ENCODE measurements at places on chromosomes 4 and X.

- no peak for DNase-seq
Observed at GRCh38 chr4:54661169-54661568, 3.4 kb downstream of the KIT start.

DNA sequence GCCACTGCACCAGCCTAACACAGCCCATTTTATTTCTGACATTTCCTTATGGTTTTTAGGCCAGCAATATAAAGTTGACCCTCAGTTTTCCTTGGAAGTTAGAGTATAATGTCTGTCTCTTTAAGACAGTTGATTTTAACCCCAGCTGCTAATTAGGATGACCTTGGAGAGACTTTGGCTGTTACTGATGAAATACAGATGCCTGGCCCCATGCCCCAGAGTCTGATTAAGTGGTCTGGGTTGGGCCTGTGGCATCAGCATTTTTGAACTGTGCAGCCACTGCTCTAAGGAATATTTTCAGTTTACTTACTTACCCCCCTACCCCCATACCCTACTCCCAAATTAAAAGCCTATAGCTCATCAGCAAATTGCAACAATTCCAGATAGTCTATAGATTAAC, 85.8 kb downstream of the DCLK2 start:
- DNase-seq = no peak

DNA sequence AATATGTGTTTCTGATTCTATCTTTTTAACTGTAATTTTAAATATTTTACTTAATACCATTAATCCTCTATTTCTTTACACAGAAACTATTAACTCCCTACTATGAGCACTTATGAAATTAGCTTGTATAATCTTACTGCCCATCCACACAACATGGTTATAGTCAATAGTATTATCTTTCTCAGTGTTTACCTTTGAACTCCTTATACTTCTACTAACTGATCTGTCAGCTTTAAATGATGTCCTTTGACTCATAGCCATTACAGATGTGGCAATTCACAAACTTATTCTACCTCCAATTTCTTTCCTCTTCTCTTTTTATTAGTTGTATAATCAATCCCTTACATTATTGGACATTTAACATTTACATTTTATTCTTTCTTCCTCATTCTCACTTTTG, 5.5 kb downstream of the SEC31A start:
- no peak for DNase-seq

DNA sequence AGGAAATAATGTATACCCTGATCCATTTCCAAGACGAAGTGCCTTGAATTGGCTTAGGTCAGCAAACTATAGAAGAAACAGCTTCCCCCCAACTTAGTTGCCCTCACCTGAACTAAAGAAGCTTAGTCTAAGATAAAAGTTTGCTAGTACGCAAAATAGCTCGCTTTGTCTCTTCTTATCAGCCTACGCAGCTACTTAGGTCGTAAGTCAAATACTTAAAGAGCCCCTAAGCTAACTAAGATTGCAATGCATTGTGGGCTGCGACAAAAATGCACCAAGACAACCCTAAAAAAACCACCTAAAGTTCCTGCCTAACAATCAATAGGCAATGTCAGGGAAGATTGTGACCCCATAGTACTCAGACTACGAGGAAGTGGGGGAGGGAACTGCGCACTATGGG, 12.8 kb downstream of the CLNK start:
- no peak for DNase-seq

DNA sequence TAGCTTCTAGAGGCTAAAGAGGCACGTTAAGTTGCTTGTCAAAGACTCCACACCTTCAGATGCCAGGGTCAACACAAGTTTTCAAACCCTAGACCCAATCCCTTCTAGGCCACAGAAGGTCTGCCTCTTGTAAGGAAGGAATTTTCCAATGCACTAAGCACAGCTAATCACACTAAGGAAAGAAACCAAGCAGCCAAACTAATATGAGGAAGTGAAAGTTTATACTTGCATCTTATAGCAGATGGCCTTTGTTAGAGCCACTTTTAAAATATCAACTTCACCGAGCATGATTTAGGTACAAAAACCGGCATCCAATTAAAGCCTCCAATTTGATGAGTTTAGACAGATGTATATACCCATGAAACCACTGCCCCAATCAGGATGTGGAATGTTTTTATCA, 9.9 kb downstream of the FHL1 start:
- DNase-seq = no peak

DNA sequence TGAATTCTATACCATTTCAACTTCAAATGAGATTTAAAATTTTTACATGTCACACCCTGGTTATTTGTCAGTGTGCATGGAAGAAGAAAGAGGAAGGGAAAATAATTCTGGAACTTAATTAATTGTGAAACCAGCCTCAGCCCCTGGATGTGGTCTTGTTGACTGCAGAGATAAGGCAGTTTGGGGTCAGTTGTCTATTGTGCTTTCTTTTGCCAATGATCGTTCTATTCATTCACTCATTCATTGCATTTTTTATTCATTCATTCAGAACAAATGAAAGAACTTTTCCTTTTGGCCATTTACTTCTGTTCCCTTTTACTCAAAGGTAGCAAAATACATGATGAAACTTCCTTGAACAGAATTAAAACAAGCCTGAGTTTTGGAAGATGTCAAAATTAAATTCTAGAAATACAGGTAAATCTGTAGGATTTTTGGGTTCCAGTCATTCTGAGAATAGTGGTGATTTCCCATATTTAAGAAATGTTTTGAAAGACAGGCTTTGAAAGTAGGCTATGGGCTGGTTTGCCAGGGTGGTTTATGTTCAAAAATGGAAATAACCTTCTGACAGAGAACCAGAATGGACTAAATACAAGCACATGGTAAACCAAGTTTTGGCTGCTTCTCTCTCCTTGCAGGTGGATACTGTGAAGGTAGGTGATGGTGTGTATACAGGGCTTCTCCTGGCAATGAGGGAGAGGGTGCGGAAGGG, 35.7 kb downstream of the PARM1 start:
- DNase-seq = no peak

GRCh38 chrX:12967711-12968465, 7.0 kb upstream of the TMSB4X start:
- DNase-seq = no peak

GRCh38 chrX:133649651-133650050, 234.4 kb upstream of the GPC4 start:
- DNase-seq = no peak

- DNase-seq = no peak
Observed at GRCh38 chr4:8219236-8219635, 20.1 kb downstream of the SH3TC1 start.

DNA sequence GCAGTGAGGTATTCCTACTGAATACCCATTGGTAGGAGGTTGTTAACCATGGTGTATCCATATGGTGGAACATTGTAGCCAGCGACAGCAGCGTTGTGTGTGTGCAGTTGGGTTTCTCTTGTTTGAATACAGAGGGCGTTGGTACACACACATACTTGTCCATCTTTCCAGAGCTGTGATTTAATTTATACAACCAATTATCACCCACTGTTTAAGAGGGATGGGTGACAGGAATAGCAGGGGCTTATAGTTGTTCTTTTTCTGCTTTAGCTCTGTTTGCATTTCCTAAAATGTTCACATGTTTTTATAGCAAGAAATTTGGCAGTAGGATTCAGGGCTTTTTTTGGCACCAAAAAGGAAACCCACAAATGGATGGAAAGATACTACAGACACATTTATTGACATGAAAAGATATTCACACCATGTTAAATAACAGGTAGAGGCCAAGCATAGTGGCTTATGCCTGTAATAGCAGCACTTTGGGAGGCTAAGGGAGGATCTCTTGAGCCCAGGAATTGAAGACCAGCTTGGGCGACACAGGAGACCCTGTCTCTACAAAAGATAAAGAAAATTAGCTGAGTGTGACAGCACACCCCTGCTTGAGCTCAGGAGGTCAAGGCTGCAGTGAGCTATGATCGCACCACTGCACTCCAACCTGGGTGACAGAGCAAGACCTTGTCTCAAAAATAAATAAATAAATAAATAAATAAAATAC, 60.6 kb downstream of the TNIP2 start:
- no peak for DNase-seq

DNA sequence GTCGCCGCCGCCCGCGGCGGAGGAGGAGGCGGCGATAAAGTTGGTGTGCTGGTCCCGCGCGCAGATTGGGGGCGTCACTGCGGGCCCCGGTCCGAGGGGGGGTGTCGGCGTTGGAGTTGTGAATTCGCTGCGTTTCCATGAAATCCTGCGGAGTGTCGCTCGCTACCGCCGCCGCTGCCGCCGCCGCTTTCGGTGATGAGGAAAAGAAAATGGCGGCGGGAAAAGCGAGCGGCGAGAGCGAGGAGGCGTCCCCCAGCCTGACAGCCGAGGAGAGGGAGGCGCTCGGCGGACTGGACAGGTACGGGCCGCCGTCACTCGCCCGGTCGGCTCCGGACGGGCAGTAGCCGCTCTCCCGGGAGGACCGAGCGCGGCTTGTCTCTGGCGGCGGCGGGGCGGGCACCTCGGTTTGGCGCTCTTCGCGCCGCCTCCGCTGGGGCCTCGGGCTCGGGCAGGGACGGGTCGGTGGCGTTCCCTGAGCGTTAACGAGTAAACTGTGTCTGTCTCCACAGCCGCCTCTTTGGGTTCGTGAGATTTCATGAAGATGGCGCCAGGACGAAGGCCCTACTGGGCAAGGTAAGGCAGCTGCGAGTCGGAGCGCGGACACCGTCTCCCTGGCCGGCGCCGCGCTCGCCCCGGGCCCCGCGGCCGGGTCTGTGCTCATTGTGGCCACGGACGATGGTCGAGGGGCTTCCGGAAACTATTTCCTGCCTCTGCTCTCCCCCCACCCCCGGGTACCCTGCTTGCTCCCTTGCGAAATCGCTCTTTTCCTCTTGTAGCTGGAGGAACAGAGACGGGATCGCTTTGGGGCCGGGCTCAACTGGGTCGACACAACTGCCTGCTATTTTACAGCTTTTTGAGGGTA, 658 bp downstream of the KDM6A start:
- DNase-seq = peak; percentile 24

DNA sequence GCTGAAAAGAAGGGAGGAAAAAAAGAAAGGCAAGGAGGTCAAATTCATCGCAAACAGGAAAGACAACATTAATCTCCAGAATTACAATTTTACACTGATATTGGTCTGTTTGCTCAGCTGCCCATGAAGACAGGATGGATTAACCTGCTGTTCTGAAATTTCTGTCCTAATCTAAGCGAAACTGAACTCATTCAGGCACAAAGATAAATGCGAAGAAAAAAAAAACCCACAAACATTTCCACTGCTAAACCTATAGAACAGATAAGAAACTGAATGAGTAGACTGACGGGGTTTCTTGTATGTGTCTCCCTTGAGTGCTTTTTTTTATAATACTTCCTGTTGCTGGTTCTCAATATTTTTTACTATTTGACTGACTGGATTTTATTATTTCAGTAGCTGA, 251.8 kb upstream of the FTHL17 start:
- no peak for DNase-seq

DNA sequence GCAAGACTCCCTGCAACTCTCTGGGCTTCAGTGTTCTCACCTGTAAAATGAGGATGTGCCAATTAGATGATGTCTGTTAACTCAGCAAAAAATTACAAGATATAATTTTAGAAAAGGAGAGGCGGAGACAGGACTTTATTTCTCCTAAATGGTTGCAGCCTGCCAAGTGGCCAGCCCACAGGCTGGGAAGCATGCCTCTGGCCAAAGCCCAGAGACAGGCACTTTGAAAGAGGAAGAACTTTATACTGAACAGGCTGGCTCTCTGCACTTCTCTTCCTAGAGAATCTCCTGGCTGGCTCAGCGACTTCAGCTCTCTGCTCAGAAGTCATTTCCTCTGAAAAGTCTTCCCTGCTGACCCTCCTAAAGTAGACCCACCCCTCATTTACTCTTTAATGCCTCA, 3.7 kb downstream of the PRDM5 start:
- DNase-seq = no peak

GRCh38 chrX:151974336-151975227, at the start of gene GABRE:
Gene GABRE, minus strand, starts transcription at chrX:151974676. Its CDS starts 51 bp downstream, at chrX:151974625.
- DNase-seq = no peak

DNA sequence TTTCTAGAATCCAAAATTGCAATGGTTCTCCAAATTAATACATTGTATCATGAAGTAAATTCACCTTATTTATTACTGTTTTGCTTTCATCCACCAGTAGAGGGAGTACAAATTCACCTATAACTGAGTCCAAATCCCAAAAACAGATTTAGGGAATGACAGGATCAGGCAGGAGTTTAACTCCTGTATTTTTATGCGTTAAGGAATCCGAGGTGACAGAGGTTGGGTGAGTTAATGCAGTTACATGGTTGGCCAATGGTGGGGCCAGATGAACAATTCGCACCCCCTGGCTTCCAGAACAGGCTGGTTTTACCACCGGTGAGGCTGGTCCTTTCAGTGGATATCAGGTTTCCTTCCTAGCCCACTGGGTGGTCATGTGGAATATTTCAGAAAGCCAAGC, 82.4 kb downstream of the MTNR1A start:
- DNase-seq = no peak

GRCh38 chr4:13267091-13267490, 217.0 kb downstream of the RAB28 start:
- DNase-seq = no peak

- no peak for DNase-seq
Observed at GRCh38 chr4:11455201-11455835, 26.6 kb upstream of the HS3ST1 start.

DNA sequence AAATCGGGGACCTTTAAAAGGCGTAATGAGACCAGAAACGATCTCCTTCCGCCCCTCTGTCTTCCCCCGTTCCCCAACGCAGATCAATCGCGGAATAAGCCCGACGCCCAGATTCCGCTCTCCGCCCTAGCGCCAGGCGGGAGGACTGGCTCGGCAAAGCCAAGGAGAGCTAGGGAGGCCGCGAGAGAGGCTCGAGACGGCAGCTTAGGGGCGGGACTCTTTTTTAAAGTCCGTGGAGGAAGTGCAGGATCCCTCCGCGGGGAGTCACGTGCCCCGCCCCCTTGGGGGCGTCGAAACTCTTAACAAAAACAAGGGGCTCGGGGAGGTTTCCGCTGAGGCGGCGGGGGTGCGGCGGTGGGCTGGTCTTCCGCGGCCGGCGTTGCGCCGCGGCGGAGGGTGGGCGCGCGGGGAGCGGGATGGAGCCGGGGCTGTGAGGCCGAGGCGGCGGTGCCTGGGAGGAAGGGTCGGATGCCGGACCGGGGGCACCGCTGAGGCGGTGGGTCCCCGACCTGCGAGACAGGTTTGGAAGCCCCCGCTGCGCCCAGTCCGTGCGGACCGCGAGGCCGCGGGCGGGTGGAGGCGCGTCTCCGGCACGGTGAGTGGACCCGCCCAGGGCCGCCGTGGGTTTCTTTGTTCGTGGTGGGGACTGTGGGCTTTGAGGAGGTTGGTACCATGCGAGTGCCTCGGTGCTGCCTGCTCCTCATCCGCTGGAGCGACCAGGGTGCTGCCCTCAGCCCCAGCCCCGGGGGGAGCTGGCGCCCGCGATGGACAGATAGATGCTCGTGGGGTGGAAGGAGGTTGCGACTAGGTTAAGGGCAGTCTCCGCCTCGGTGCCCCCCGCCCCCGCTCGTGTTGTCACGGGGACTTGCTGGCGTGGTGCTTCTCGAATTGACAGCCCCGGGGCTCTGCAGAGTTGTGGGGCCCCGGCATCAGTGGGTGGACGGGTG, at the start of gene CCNG2:
Gene CCNG2 (plus strand): TSS at position 296 of the 947 bp plus-strand sequence. CDS start 1,326 bp downstream, outside the sequence.
- peak; percentile 88 for DNase-seq

GRCh38 chr4:59818656-59819055, 1381.5 kb upstream of the ADGRL3 start:
- DNase-seq = peak; percentile 1

Measured in CD4-positive, alpha-beta T cell treated with Interleukin-4 for 4 hours (primary cell).